ENCODE measurements at places on chromosomes 3 and 15.

- no peak for DNase-seq
Observed at GRCh38 chr15:66425837-66426236, 39.1 kb downstream of the MAP2K1 start.

- no peak for DNase-seq
Observed at GRCh38 chr3:63456901-63457300, 178.8 kb downstream of the SYNPR start.

- no peak for DNase-seq
Observed at GRCh38 chr3:172137287-172138192, 98.2 kb downstream of the FNDC3B start.

- no peak for DNase-seq
Observed at GRCh38 chr15:53837263-53837662, 77.8 kb upstream of the WDR72 start.

GRCh38 chr3:187112934-187113793, 26.1 kb downstream of the RPL39L start:
- DNase-seq: no peak

DNA sequence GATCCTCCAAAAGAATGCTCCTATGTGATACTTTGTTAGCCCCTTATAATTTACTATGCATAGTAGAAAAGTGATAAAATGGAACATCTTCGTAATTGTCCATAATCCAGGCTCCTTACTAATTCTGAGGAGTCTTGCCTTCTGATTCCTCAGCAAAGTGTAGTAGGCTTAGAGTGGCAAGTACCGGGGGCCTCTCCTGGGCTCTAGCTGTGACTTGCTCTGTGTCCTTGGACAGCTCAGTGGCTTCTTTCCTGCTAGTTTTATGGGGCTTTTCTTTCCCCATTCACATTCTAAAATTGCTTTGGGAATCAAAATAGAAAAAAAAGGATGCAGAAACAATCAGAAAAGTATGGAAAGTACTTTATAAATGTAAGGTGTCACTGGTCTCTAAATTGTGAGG, 211.0 kb downstream of the RORA start:
- DNase-seq: no peak

- no peak for DNase-seq
Observed at GRCh38 chr3:58022490-58022889, 14.3 kb downstream of the FLNB start.

DNA sequence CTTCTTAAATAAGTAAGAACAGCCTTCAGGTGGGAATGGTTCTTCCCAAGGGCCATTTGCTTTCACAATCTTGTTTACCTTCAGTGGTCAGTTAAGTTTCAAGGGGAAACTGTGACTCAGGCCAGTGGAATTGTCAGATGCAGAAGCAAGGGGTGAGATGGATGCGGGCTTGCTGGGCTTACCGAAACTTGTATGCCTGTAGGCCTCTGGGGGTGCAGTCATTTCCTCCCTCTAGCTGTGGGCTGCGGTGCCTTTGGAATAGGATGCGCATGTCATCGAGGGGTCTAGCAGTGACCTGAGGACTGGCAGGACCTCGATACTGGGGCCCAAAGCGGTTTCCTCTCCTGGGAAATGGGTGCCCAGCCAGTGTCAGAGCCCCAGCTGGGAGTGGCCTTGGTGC, 121.6 kb downstream of the EEFSEC start:
- no peak for DNase-seq

GRCh38 chr3:170852324-170852723, 17.7 kb downstream of the RPL22L1 start:
- no peak for DNase-seq

- DNase-seq: peak; percentile 43
Observed at GRCh38 chr3:27357665-27358258, 11.4 kb downstream of the NEK10 start.

DNA sequence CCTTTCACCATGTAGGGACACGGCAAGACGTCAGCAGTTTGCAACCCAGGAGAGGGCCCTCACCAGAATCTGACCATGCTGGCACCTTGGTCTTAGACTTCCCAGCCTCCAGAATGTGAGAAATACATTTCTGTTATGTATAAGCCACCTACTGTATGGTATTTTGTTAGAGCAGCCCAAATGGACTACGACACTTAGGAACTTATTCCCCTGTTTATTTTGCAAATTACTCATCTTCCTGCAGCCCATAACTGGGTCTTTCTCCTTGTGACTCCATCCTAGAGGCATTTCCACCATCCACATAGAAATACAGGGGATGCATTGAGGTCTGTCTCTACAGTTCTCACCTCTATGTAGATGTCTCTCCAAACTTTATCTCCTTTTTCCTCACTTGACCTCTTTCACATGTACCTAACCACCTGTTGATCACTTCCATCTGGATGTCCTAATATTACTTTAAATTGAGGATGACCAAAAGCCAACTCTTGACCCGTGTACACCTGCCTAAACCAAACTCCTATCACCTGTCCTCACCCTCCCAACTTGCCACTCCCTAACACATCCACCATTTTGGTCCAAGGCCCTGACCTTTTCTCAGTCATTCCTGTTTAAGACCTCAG, 406.0 kb upstream of the WNT5A start:
- no peak for DNase-seq

- no peak for DNase-seq
Observed at GRCh38 chr3:29070959-29071634, 209.8 kb upstream of the RBMS3 start.

GRCh38 chr3:33063651-33064051, 33.3 kb downstream of the GLB1 start:
- peak; percentile 73 for DNase-seq

- no peak for DNase-seq
Observed at GRCh38 chr15:76391847-76392246, 55.3 kb downstream of the ISL2 start.

DNA sequence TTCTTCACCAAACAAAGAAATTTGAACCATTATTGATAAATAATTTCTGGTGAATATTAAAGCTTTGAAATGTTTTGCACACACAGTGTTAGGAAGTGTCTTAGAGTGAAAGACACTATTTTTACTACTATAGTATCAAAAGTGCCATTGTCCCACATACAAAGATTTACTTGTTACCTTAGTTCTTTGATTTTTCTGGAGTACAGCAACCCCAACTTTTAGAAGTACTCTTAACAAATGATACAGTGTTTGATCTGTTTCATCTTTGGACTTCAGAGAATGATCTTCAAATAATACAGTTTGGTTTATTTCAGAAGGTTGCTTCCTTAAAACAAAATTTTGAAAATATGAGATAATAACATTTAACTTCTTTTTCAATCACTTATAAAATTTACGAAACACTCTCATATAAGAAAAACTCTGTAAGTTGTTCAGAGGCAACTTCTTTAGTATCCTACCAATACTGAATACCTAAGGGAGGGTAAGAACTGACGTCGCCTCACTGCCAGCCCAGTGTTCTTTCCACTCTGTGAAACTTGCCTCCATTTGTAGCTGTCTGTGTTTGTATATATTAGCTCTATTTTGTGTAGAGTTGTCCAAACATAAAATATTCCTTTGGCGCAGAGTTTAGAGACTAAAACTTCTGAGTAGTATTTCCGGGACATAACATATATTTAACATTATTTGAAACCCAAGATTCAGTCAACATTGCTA, 464.2 kb downstream of the LPP start:
- DNase-seq: no peak

GRCh38 chr15:78875107-78875914, 2.6 kb downstream of the MORF4L1 start:
- DNase-seq: no peak

DNA sequence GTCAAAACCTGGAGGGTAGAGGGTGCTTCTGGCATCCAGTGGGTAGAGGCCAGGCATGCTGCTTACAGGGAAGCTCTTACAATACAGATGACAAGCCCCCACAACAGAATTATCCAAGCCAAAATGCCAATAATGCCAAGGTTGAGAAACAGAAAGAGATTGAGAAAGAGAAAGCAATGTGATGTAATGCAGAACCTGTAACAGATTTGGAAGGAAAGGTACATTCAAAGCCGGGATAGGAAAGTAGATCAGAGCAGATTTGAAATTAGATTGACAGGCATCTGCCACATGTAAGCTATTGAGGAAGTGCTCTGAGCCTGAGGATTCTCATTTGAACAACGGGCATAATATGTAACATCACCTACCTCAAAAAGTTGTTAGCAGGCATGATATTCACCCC, 157.9 kb downstream of the FHIT start:
- DNase-seq: no peak

DNA sequence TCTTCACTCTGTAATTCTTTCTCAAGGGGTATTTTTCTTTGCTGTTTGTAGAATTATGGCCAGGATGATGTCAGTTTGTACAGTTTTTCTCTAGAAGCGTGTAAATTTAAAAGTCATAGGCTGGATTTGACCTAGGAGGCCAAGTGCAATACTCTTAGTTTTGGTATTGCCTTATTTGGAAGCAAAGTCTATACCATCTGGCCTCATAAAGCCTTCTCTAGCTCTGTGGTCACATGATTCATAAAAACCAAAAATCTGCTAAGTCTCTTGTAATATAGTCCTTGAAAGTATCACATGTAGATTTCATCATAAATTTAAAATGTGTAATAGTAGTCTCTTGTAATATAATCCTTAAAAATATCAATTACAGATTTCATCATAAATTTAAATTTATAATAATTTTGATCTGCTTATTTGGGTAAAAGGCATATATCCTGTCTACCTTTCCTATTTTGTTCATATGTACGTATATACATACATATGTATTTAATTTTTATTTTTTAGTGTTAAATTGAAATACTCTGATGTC, 25.6 kb downstream of the TEX9 start:
- DNase-seq: no peak

DNA sequence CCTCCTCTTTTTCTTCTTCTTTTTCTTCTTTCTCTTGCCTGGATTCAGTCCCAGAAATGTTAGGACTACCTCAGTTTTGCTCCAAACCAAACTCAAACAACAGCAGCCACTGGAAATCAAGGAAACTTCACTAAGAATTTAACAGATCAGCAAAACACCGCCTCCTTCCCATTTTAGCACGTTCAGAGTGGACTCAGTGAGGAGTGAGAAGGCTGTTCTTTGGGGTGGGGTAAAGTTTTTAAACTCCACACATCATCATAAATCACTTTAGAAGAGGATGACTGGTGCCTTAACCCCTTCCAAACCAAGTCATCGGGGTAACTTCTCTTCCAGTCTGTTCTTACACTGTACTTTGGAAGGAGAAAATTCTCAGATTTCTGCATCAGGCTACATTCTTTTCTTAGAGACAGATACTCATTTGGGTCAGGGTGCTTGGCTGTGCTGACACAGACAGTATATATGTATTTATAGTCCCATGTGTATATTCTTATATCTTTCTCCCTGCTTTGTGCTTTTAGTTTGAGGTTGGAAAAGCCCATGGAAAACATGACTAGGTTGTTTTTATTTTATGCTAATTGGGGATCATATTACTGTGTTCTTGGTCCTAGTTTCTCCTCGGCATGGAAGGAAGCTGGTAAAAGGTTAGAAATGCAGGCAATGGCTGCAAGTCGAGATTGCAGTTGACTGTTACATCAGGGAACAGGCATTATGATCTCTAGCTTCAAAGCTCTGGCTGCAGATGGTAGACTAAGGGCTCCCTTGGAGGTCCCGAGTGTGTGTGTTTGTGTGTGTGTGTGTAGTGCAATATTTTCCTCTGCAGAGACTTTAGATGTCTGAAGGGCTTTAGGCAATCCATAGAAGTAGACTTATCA, at the start of gene CCDC80:
Gene CCDC80, minus strand, starts transcription at position 214 of the 872 bp plus-strand sequence. CDS start 1,238 bp downstream, outside the sequence.
- no peak for DNase-seq

GRCh38 chr3:157573780-157574378, 70.7 kb upstream of the VEPH1 start:
- DNase-seq: no peak

DNA sequence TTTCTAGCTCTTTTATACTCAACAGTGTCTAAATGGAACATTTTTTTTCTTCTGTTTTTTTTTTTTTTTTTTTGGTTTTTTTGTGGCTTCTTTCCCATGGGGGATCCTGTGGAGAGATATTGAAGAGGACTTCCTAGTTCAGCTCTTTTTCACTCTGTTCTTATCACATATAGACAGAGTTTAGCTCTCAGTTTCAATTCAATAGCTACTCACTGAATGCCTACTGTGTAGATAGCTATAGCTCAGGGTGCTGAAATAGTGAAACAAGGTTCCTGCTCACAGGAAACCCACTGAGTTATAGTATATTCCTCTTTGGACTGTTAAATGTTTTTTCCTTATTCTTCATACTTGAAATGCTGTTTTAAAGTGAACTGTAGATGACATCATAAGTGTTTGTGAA, 918.8 kb downstream of the CADM2 start:
- no peak for DNase-seq

- DNase-seq: no peak
Observed at GRCh38 chr3:61669668-61670299, 108.4 kb downstream of the PTPRG start.

GRCh38 chr3:52253314-52254304, 8.1 kb downstream of the PPM1M start:
- DNase-seq: peak; percentile 88

DNA sequence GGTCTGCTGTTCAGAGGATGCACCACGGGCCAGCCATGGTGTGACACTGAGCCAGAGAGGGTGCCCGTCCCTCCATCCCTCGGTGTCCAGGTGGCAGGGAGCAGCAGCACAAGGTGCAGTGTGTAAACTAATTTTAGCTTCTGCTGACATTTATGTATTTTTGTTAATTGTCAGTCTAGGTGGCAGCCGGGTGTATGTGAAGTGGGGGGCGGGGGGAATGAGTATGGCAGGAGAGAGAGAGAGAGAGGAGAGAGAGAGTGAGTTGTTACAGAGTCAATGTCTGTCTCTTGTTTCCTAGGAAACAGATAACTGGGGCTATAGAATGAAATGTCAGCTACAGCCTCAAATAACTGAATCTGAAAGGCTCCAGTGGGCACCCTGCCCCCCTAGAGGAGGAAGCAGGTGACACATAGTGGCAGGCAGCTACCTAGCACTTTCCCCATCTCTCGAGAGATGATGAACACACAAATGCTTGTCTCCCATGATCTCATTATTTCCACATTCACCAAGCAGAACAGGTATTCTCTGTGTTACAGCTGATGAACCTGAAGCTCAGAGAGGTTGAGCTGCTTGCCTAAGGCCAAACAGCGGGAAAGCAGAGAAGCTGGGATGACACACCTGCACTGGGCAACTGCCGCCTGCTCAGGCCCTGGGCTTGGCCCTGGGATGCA, 24.7 kb downstream of the RASGRF1 start:
- no peak for DNase-seq

- DNase-seq: no peak
Observed at GRCh38 chr15:31069360-31070000, 32.0 kb downstream of the TRPM1 start.

DNA sequence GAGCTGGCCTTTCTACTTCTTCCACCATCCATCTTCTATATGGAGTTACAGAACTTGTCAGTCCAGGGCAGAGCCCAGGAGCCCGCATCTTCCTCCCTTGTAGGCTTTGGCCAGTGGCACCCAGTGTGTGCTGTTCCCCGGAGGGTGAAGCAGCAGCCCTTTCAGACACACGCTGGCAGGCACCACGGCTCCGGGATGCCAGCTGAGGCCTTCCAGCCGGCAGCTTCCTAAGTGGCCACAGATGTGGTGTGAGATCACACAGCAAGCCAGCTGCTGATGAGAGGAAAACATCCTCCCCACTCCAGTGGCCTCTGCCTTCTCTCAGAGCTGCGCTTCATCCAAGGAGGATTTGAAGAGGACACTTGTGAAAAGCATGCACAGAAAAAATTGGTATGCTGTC, 24.1 kb downstream of the CRABP1 start:
- DNase-seq: no peak

- no peak for DNase-seq
Observed at GRCh38 chr3:13714251-13714916, 165.5 kb downstream of the FBLN2 start.

All from activated CD4-positive, alpha-beta T cell treated with anti-CD3 and anti-CD28 coated beads for 4 hours (primary cell).